Left cardiac atrium (tissue), 4 donors: ENCODE measurements at places on chromosomes 5 and 9.
A peak's percentile ranks its signal among the peaks of the same experiment; 100 is the strongest.

DNA sequence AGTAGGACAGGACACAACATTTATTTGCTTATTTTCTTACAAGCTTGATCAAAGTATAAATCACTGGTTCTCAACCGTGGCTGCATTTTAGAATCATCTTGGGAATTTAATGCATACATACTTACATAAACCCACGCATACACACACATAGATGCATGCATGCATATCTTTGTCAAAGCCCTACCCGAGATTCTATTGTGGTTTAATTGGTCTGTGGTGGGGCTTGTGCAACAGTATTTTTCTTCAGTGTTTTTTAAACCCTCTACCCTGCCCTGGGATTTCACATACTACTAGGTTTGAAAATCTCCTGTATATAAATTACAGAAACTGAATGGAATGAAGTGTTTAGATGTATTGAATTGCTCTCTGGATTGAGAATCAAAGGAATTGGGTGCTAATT is 1166.2 kb downstream of the MAT2B start:
- DNase-seq: no peak

DNA sequence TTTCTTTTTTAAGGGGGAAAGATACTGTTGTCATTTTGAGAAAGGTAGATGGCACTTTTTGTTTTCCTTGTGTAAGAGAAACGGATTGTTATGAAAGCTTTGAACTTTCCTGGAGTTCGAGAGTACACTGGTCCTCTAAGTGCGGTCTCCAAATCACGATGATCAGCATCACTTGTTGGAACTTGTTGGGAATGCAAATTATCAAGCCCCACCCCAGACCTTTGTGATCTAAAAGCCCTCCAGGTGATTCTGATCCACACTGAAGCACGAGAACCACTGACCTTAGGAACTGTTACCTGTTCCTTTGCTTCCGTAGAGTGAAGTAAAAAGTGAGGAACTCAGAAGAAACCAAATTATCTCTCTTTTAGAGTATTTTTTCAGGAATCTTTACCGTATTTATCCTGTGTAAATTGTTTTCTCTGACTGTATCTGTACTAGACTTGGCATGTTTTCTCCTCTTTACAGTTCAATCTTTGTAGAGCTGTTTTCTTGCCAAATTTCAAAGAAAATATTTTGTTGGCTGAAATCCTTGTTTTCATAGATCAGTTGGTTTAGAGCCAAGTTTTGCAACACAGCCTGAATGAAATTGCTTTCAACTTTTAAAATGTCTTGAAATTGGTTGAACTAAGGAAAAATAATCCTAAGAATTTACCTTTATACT is 4.0 kb downstream of the MAT2B start:
- DNase-seq: no peak

GRCh38 chr9:86217076-86217755 is 42.2 kb downstream of the C9orf153 start:
- DNase-seq: no peak

DNA sequence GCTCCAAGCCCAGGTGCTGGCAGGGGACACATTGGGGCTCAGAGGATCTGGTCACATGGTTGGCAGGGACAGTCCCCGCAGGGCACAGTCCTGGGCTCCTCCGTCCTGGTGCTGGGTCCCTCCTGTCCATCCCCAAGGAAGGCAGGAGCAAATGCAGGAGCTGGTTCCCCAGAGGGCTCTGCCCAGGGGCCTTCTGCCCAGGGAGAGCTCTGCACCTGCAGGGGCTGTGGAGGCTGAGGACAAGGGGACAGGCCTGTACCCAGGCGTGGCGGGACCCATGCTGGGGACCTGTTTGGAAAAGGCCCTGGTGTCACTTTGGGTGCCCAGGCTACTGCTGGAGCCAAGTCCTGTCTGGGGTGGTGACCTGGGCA is 7.2 kb downstream of the SPATA31E1 start:
- no peak for DNase-seq

GRCh38 chr5:6773342-6774035 is 60.3 kb downstream of the TENT4A start:
- DNase-seq: no peak

- no peak for DNase-seq
Observed at GRCh38 chr9:90176901-90177300, 465.7 kb downstream of the DIRAS2 start.

- DNase-seq: no peak
Observed at GRCh38 chr9:83724436-83724835, 16.7 kb upstream of the UBQLN1 start.

GRCh38 chr5:98749046-98749445 is 24.4 kb upstream of the RGMB start:
- DNase-seq: no peak

DNA sequence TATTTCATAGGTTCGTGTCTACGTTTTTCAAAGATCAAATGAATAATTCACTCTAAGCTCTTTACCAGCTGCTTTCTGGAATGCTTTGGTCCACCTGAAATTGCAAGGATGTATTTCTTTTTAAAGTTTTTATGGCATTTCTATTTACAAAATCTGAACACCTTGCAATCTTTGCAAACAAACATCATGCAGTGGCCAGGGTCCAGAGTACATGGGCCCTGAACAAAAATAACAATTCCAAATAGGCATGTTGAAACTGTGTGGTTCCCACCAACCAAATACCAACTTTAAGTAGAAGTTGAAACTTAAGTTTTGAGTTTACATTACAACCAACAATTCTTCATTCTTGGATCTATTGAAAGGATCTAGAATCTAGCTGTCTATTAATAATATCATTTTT is 180.1 kb upstream of the FTMT start:
- no peak for DNase-seq

GRCh38 chr5:115859378-115859777 is 17.6 kb downstream of the AP3S1 start:
- DNase-seq: no peak

DNA sequence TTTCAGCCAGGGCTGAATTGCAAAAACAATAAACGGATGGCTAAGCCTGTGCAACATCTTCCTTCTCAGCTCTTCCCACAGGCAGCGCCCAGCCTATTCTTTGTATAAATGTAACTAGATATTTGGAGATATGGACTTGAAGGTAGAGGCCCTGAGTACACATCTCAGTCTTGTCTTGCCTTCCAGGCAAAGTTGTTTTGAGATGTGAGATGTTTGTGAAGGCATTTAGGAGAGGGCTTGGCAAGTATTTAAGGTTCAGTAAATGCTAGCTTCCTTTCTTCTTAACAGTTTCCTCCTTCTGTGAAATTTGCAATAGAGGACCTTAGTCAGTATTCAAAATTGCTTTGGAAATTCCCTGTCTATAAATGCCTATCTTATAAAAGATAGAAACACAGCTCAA is 228.8 kb downstream of the NR2F1-AS1 start:
- no peak for DNase-seq

DNA sequence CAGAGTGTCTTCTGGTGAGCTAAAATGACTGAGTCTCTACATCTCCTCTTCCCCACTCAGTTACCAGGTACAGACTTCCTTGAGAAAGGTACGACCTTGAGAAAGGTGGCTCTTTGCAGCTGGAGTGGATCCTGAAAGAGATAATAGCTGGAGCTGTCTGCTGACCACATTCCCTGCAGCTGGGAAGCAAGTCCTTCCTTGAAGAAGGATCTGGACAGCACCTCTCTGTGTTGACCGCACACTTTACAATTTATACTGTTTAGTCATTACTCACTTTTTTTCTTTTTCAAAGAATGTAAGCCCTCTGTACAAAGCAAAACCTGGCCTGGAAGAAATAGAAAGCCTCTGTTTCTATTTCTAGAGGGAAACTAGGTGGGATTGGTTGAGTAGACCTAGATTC is 148.8 kb downstream of the MACIR start:
- no peak for DNase-seq

DNA sequence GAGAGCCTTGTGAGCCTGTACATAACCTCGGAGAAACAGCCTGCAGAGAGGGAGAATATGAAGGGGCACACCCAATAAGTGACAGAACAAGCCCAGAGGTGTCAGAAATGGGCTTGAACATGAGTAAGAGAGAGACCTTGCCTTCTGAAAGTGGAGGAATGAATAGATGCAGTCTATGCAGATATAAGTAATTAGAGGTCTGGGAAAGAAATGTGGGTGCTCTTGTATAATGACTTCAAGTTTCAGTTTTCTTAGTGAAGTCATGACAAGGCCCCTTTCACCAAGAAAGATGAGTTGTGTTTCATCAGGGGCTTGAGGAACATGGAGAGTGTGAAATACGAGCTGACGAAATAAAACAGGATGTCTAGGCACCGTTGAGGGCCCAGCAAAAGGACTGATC is 15.1 kb downstream of the GRAMD2B start:
- DNase-seq: no peak

DNA sequence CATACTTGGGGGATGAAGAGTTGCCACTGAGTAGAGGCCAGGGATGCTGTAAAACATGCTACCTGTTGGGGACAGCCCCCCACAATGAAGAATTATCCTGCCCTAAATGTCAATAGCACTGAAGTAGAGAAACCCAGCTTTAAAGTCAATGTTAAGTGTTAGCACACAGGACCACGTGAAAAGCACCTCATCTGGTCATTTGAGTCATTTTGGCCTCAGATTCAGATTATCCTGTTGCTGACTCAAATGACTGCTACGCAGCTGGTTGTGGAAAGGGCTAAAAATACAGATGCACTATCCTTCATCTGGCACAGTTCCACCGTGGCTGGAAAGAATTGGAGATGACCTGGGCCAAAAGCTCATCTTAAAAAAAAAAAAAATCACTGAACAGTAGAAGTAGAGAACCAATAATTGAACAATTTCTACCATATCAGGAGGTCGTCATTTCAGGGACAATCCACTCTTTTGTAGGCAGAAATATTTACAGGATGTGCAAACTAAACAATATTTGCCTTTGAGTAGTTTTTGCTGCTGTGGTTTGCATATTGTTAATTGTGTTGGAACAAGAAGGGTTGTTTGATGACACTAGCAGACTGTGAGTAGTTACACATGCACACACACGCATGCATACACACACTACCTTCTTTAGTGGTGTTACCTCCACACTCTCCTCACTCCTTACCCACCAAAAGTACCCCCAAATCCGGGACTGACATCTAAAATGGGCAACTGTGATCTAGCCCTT is 195.3 kb upstream of the KLF9 start:
- peak; percentile 67 for DNase-seq

DNA sequence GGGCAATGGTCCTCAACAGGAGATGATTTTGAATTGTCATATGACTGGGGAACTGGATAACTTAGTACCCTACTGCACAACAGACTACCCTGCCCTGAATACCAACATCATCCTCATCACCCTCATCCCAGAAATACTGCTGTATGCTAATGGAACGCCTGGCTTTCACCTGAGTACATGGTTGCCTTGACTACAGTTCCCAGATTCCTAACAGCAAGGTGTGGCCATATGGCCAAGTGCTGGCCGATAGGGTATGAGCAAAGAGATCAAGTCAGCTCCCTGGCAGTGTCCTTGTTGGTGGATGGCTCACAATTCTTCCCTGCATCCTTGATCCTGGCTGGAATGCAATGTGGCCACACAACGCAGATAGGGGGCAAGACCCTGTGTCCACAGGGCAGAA is 31.2 kb upstream of the IRX2 start:
- no peak for DNase-seq

DNA sequence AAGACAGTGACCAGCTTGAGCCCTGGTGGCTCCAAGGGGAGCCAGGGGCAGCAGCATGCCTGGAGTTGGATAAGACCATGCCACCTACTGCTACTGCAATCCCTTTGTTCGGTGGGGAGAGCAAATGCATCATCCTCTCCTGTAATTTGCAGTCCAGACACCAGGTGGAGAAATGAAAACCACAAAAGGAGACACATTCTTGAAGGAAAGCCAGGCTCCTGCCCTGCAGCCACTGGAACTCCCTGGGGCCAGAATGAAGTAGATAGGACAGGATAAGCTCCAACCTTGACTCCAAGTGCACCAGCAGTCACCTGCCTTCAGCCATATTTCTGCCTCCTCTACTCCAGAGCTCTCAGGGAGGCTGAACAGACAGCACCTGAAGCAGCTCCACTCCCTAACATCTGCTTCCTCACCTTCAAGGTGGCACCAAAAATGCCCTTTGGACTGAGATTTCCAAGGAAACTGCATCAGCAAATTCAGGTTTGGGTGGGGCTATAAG is 65.1 kb upstream of the IQGAP2 start:
- no peak for DNase-seq

DNA sequence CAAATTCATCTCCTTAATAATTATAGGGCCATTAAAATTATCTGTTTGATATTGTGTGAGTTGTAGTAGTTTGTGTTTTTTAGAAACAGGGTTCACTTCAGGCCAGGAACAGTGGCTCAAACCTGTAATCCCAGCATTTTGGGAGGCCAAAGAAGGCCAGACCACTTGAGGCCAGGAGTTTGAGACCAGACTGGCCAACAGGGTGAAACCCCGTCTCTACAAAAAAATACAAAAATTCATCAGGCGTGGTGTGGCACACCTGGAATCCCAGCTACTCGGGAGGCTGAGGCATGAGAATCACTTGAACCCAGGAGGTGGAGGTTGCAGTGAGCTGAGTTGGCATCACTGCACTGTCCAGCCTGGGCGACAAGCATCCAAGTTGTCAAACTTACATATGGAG is 57.0 kb downstream of the IARS1 start:
- DNase-seq: no peak

DNA sequence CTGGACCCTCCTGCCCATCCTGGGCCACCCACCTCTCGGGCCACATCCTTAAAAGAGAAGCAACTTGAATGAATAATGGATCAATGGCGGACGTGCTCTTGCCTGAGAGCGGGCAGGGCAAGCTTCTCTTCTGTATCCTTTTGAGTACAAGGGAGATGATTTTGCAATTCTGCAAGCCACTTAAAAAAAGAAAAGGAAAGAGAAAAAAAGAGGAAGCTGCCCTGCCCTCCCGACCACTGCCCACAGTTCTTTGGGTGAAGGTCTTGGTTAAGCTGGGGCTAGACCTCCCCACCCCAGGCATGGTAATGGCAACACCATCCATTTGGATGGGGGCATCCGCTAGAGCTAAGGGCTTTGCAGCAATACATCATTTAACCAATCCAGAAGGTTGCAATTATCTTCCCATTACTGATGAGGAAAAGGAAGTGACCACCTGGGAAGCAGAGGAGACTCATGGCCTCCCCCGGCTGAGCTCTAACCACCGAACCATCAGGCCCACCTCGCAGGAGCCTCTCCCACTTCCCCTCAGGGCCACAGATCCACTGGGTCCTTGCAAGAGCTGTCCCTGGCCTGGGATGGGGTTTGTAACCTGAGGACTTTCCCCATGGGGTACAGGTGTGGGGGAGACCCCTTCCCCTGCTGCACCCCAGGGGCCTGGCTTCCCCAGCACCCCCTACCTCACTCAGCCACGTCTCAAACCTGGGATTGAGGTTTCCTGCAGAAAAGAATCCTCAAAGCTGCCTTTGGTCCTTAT is 27.8 kb upstream of the LAMC3 start:
- no peak for DNase-seq

DNA sequence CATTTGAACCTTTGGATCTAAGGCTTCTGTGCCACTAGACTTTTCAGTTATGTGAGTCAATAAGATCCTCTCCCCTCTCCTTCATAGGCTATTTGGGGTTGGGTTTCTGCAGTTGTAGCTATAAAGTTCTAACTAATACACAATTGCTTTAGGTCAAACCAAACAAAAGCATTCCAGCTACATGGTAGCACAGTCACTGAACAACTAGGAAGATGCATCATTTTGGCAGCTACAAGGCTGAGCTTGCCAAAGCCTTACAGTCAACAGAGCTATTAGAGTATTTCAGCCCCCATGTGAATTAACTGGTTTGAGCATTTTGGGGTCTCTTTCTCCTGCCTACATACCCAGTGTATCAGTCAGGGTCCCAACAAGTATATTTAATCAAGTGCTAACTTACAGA is 234.6 kb downstream of the ZNF608 start:
- no peak for DNase-seq
